ENCODE measurements at places on chromosomes 12 and 14.

GRCh38 chr12:123958462-123958861, 14.2 kb downstream of the CCDC92 start:
- no peak for DNase-seq

GRCh38 chr14:55212634-55213033, 21.2 kb upstream of the DLGAP5 start:
- peak; percentile 33 for DNase-seq

GRCh38 chr14:74503291-74503937, 9.8 kb downstream of the ISCA2 start:
- DNase-seq = no peak

GRCh38 chr14:89364316-89364715, 52.7 kb downstream of the FOXN3 start:
- no peak for DNase-seq

- no peak for DNase-seq
Measured at GRCh38 chr14:61343471-61343870, 22.1 kb downstream of the PRKCH start.

DNA sequence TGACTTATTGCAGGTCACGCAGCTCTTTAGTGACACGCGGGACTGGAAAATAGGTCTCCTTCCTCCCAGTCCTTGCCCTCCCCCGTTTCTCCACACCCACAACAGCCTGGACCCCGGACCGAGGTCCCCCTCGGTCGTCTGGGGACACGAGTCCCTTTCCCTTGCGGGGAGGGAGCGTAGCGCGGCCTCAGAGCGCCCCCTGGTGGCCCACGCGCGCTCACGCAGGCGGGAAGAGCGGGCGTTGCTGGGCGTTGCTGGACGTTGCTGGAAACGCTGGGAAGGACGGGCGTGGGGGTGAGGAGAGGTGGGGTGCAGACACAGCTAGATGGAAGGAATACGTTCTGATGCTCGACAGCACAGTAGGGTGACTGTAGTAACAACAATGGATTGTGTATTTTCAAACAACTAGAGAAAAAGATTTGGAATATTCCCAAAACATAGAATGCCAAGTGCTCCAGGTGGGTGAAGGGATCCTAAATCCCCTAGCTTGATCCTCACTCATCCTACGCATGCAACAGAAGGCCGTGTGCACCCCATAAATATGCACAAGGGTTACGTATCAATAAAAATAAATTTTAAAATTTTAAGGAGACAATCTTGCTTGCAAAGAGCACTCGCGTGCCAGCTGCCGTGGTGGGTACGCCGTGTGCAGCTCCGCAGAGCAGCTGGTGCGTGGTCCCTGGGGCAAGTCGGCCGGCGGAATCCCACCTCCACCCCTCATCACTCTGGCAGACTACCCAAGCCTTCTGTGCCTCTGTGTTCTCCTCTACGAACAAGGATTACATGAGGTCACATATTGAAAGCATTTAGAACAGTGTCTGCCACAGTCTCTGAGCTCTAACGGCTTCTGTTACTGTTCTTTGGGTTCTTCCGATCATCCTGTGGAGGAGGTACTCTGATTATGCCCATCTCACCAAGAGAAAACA, 87.4 kb downstream of the B4GALNT3 start:
- DNase-seq = peak; percentile 84

DNA sequence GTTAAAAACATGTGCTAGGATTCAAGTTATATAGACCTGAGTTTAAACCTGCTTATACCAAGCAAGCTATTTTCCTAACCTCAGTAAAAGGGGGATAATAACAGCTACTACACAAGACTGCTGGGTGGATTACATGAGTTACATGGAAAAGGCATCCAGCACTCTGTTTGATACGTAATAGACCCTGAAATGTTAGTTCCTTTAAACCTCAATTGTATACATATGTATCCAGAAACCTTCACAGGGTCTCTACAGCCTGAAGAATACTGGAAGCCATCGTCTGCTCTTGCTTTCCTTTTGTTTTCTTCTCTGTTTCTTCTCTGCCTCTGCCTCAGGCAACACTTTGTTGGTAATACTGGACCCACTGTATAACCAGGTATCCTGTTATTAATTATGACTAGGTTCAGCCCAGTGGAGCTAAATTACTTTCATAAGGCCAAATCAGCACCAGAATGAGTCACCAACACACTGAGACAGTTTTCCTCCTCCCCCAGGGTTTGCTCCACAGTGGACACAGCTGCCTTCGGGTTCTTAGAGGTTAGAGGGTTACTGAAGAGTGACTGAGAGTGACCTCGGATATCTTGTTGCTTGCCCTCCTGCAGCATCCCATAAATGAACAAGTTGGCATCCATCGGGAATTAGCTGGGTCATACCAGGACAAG, 127.1 kb downstream of the CAPZA3 start:
- no peak for DNase-seq

All from H9 (cell line).